ENCODE measurements at places on chromosomes 2 and 18.

- no peak for DNase-seq
Measured at GRCh38 chr2:234480337-234480736, 16.5 kb downstream of the ARL4C start.

- DNase-seq, result no peak
Measured at GRCh38 chr2:196935432-196935831, 8.9 kb upstream of the PGAP1 start.

GRCh38 chr18:50848991-50849390, 29.2 kb upstream of the MRO start:
- no peak for DNase-seq

- no peak for DNase-seq
Measured at GRCh38 chr18:28185121-28185520, 8.2 kb upstream of the CDH2 start.

DNA sequence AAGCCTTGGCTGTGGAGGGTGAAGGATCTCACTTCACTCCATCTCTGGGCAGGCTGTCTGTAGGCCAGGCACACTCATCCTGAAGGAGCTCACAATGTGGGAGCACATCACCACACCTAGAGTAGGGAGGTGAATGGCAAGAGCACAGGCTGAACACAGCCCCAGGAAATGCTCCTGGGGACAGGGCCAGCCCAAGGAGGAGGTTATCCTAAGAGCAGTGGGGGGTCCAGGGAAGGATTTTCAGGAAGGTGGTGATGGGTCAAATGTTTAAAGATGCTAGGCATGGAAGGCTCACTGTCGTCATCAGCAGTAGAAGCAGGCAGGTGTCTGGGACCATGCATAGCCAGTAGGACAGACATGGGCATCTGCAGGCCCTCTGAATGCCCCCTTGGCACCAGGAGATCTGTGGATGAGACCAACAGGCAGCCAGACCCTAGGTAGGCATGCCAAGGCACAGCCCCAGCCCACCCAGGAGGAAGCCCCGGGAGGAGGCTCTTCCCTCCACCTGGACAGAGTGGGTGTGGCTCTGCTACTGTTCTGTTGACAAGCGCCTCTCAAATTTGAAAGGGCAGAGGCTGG, 91.7 kb upstream of the RAB6C start:
- no peak for DNase-seq
